ENCODE measurements at places on chromosomes 3 and 15. TPM values are rescaled to one million over a fixed set of nuclear protein-coding genes. Genes with fewer than 3 reads are reported as not detected.

SPATA12 gene
- total RNA-seq, result not detected

GRCh38 chr3:16249336-16249735 lies 15.4 kb downstream of the DPH3 start:
- peak; percentile 47 for DNase-seq

DNA sequence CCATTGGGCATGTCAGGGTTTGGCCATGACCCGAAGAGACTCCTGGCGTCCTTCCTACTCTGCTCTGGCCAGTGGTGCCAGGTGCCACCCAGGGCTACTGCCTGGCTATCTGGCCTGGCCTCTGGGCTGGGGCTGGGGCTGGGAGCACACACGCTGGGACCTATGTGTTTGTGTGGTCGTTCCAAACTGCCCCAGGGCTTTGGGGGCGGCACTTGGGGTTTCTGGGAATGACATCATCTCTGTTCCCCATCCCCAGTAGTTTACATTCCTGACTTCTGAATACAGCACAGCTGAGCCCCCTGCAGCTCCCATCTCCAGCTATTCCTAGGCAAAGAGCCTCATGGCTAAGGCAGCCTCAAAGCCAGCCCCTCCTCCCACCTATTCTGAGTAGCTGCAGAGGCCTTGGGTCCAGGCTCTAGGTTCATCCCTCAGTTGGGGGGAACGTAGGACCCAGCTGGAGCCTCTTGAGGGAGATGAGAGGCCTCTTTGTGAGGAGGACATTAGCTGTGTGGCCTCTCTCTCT lies 24.3 kb downstream of the PLEKHO2 start:
- no peak for DNase-seq

DNA sequence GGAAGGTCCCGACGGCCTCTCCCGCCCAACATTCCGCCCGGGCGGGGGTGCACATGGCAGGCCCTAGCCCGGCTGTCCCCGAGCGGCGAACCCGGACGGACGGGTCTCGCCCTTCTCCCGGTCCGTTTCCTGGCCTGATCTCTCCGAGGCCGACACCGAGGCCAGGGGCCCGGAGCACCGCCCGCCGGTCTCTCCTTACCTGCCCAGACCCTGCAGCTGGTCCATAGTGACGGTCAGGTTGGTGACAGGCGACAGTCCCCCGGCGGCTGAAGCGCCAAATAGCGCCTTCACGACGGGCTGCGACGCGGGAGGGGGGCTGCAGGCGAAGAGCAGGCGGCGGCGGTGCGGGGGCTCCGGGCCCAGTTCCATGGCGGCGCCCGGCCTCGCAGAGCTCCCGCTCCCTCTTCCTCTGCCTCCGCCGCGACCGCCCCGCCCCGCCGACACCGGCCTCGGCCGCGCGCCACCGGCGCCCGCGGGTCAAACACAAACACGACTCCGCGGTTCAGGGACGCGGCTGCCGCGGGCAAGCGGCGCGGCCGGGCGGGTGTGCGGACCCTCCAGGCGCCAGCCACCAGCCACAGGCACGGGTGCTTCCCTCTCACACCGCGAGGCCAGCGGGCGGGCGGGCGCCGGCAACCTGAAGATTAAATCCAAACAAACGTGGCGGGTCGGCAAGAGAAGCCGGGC lies 495 bp downstream of the CDC25A start:
- peak; percentile 76 for DNase-seq

- DNase-seq, result no peak
Observed at GRCh38 chr3:197446700-197447056, 109.1 kb downstream of the BDH1 start.

DNA sequence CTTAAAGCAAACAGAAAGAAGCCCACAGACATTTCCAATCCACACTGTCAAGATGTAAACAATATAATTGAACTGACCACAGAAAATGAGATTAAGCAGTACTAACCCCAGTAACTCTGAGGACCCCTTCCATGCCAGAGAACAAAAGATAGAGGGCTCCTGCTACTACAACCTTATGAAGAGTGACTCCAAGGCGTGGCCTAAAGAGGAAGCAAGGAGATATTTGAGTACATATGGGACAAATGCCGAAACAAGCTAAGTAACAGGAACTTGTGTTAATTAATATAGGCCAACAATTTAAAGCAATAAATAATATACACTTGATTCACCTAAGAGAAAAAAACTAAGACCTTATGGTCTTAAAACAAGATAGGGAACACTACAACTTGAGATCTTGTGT lies 25.0 kb upstream of the VPS39 start:
- DNase-seq, result no peak

IL16 gene
- not detected for total RNA-seq

LRRC15 gene
- not detected for total RNA-seq

DNA sequence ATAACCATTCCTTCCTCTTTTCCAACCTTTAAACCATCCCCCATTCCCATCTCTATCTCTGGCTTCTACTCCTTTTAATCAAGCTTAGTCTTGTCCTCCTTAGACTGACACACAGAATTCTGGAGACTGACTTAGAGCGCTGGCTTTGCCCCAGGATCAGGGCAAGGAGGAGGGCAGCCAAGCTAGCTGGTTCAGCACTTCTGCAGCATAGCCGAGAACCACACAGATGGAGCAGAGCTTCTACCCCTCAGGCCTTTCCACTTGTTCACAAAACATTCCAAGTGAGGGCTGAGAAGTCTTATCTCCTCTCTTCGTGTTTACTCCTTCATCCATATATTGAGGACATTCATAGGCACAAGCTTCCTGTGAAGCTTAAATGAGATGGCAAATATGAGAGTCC lies 246.5 kb upstream of the PEX5L start:
- DNase-seq, result no peak

DNA sequence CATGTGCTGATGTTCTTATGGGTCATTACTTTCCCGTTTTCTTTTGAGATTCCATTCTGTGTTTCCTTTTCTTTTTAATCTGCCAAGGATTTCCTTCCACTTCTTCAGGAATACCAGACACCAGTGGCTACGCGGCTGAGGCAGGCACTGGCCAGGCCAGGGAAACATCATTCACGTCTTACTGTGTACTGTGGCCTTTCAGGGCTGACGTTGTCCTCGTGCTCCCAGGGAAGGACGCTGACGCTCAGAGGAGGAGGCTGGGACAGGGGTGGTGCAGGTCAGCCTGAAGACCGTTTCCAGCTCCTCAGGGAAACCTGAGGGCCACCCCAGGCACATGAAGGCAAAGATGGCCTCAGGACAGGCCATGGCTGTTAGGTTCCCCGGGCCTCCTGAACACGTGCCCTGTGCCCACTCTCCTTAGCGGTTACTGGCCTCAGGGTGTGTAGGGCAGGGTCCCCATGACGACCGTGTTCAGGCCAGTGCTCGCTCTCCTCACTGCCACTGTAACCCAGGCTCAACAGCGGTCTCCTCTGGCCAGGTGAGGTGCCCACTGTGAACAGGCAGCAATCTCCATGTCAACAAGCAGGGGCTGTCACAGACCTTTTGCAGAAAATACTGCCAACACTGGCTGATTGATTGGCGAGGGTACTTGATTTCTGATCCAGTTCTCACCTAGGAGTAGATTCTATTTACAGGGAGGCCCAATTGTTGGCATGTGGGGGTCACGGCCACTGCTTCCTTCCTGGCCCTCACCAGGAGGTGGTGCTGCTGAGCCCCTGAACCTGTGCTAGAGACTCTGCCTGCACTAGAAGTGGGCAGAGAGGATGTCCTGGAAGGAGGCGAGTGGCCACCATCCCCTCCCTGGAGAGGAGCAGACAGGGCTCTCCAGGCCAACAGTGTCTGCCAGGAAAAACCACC lies 169.5 kb downstream of the ATP10A start:
- peak; percentile 64 for DNase-seq

- DNase-seq, result no peak
Observed at GRCh38 chr3:140203510-140203909, 268.5 kb downstream of the CLSTN2 start.

XCR1 gene
- not detected for total RNA-seq

DNA sequence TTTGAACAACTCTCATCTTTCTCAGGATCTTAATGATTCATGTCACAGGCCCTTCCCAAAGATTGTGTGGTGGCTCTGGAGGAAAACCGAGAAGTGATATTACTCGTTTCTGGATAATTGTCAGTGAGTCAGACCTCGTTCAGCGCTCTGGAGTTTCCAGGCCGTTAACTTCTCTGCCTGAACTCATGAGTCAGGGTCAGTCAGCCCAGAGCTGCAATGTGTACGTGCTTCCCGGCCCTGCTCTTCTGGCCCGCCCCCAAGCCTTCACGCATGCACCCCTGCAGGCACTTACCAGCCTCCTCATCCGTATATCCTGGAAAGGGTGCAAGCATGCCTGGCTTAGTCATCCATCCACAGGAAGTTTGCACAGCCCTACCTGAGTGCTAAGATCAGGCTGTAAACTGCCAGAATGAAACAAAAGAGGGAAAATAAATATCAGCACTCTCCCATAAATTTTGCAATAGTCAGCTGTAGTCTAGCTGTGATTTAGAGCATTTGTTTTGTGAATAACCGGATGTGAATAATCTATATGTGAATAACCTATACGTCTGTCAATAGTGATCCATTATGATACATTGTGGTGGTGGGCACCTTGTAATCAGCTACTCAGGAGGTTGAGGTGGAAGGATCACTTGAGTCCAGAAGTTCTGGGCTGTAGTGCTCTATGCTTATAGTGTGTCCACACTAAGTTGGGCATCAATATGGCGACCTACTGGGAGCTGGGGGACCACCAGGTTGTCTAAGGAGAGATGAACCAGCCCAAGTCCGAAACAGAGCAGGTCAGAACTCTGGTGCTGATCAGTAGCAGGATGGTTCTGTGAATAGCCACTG lies 35.3 kb upstream of the SEMA4B start:
- no peak for DNase-seq

Measured in cardiac muscle cell (in vitro differentiated cells and primary cell).